ENCODE measurements at places on chromosomes 6 and 20.

DNA sequence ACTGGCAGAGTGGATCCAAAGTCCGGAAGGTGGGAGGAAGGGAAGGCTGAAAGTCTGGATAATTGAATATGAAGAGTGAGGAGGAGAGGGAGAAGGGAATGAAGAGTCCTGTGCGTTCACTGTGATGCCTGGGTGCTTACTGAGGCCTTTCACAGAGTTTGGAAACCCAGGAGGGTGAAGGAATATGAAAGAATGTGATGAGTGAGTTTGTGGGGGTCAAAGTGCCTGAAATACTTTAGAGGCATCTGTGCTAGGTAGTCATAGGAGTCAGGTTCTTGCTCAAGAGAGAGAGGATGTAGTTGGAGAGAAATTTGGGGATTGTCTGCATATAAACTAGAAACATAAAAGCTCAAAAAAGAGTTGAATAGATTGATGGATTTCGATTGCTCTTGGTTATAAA, 20.7 kb downstream of the NKX2-4 start:
- no peak for DNase-seq

GRCh38 chr6:159117046-159117445, 52.2 kb upstream of the FNDC1 start:
- no peak for DNase-seq

- DNase-seq = no peak
Observed at GRCh38 chr6:124536842-124537191, 425.4 kb upstream of the RNF217 start.

DNA sequence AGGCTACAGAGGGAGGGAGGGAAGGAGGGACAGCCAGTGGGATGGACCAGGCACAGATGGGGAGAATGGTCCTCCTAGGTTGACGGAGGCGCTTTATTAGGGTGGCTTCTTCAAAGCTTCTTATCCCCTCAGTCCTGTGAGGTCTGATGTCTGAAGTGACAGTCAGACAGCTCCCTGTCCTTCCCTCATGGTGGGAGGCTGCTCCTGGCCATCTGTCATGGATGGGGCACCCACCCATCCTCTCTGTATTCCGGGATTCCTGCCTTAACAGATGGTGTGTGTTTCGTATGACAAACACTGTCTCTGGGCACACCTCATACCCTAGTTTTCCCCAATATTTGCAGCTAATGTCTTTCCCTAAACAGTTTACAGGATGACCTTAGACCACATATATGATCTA, 7.9 kb downstream of the RIN2 start:
- no peak for DNase-seq

DNA sequence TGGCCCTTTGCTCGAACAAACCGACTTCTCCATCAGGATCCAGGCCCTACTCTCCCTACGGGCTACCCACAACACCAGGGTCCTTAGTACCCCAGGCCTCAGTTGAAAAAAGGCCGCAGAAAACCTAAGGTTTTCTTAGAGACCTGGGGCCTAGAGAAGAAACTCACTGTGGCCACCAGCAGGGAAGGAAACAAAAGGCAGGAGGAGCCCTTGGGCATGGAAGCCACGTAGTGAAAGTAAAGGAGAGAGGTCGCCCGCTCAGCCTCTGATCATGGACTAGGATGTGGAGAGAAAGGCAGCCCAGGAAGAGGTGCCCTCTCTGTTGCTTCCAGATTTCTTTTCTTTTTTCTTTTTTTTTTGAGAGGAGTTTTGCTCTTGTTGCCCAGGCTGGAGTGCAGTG, 31.5 kb downstream of the CPNE5 start:
- no peak for DNase-seq

GRCh38 chr6:135030532-135031178, 24.0 kb downstream of the HBS1L start:
- no peak for DNase-seq

Data from CD8-positive, alpha-beta T cell (primary cell).